Suppressor macrophage treated with lipopolysaccharide for 1 hour (primary cell): ENCODE measurements at places on chromosomes 13 and 19.

DNA sequence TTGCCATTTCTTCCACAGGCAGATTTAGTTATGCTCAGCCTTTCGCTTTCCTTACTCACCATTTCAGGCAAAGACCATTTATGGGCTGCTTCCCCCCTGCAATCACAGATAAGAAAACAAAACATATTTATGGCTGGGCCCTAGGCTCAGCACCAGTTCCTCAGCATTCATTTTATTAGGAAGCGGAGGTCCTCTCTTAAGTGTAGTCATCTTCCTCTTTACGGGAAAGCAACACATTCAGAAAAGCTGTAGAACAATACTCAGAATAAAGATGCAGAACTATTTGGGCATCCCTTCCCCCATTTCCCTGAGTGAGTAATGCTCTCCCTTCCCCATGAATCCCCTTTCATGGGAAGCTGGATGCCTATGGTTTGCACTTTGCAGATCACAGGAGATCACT lies 27.9 kb downstream of the FLT1 start:
- peak; percentile 86 for DNase-seq

- no peak for DNase-seq
Observed at GRCh38 chr13:39682788-39683187, 27.3 kb downstream of the COG6 start.

DNA sequence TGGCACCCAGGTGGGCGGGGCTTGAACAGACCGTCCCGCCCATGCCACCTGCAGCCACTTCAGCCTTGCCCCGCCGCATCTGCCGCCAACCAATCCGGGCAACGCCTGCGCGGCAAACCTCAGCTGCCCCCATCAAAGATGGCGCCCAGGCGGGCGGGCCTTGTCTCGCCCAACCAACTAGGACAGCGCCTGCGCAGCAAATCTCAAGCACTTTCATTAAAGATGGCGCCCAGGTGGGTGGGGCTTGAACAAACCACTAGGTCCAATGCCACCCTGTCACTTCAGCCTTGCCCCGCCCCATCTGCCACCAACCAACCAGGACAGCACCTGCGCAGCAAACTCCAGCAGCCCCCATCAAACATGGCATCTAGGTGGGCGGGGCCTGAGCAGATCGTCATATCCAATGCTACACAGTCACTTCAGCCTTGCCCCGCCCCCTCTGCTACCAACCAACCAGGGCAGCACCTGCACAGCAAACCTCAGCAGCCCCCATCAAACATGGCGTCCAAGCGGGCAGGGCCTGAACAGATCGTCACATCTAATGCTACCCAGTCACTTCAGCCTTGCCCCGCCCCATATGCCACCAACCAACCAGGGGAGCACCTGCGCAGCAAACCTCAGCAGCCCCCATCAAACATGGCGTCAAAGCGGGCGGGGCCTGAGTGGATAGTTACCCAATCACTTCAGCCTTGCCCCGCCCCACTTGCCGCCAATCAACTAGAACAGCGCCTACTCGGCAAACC lies 1.4 kb downstream of the PEG3 start:
- peak; percentile 91 for DNase-seq

DNA sequence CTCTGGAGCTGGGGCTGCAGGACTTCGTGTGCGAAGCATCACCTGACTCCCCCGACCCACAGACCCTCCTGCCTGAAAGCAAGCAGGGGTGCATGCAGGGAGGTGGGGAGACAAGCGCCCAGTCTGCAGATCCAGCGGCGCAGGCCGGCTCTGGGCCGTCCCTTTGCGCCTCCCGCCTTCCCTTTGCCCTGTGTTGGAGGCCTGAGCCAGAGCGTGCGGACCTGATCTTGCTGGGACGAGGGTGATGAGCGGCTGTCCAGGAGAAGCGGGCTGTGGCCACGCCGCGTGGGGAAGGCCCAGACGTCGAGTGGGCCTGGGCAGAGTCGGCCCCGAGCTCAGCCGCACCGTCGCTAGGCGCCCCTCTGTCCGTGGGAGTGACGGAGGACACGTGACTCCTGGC lies 5.3 kb upstream of the GRTP1 start:
- DNase-seq: no peak

GRCh38 chr19:5889288-5889971 lies 14.2 kb downstream of the NDUFA11 start:
- DNase-seq: no peak

DNA sequence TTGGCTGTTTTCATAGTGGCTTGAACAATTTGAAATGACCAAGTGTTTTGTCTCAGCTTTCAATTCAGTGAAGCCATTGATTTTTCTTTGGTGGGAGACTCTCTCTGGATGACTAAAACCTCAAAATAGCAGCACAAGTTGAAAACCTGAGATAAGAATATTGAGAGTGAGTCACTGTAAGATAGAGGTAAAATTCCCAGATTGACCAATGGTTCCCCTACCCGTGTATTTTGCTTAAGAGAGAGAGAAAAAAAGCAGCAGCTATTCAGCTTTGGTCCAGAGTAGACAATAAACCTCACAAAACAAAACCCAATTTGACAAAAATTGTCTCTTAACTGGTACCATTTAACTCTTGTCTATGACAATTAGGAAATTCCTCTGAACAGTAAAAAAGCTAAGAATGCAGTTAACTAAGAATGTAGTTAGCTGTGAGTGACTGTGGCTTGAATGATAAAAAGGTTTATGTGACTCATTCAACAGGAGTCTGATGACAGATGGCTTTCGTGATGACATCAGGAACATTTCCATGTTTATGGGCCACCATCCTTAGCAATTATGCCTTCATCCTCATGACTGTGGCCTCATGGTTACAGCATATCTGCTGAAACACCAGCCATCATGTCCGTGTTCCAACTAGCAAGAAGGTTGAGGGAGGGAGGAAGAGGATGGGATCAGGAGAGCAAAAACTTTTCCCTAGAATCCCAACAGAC lies 356.9 kb downstream of the NDFIP2 start:
- DNase-seq: peak; percentile 40

- peak; percentile 74 for DNase-seq
Observed at GRCh38 chr19:8503510-8503909, 1.1 kb upstream of the PRAM1 start.

DNA sequence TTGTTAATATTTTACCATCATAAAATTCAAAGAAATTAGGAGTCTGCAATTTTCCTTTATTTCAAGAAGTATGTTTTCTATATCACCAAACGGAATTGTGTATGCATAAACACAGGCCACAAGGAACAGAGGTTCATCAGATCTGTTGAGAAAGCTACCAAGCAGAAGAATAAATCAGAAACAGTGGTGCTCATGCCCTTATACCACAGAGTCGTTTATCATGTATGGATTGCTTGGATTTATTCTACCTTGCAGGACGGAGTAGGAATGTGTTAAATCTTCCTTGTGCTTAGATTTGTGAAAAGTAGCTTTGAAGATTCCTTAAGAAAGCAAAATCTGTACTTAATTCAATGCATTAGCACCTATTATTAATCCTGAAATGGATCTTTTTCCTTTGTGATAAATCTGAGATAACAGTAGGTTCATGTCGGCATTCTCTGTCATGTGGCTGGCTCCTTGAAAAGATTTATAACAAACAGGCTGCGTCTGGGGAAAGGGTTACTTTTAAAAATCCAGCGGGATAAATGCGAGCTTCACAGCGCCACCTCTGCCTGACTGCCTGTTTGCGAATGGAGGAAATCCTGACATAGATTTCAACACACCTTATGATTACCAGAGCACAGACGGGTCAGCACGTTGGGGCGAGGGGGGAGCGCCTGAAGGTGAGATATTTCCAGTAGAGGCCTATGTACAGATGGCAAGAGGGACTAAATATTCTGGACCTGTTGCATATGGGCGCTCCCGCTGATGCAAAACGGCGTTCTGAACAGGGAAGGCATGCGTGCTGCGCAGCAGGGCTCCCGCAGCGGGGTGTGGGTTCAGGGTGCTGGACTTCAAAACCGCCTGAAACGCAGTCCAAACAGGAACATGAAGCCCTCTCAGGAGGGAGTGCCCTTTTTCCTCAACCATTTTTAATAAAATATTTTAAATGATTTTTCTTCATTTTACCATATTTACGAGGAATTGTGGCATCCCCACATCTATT lies 445.5 kb upstream of the SGCG start:
- no peak for DNase-seq

DNA sequence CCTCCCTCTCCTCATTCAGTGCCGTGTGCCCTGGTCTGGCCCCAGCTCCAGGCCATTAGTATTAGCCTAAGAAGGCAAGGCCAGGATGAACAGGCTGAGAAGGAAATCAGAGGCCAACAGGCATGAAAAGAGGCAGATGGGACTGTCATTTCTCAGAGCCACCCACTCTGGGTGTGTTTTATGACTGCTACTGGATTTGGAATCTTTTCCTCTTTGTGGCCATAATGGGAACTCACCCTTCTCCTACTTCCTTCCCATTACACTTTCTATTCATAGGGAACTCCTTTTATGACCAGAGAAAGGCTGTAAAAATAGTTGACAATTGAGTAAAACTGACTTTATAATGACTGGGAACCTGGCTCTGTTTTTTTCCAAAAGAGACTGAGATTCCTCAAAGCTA lies 17.7 kb downstream of the CEACAM8 start:
- DNase-seq: peak; percentile 68

DNA sequence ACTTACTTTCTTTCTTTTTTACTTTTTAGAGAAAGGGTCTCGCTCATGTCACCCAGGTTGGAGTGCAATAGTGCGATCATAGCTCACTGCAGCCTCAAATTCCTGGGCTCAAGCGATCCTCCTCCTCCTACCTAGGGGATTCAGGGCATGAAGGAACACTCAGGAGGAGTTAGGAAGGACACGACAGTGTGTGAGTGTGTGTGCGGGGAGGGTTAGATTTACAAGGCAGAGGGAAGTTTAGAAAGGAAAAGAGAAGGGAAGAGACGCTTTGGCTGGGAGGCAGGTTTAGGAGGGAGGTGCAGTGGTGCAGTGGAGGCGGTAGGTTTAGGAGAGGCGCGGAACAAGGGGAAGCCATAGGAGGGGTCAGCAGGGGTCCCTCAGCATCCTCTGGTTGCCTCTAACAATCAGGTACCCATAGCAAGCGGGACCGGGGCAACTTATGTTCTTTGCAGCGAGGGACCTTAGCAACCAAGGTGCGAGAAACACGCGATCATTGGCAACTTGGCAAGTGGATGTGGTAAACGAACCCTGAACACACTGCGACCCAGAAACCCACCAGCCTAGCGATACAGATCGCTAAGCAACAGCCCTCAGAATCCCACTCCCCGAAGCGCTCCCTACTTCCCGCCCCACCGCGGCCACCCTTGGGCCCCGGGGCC lies 501 bp downstream of the SIRT2 start:
- DNase-seq: peak; percentile 16

DNA sequence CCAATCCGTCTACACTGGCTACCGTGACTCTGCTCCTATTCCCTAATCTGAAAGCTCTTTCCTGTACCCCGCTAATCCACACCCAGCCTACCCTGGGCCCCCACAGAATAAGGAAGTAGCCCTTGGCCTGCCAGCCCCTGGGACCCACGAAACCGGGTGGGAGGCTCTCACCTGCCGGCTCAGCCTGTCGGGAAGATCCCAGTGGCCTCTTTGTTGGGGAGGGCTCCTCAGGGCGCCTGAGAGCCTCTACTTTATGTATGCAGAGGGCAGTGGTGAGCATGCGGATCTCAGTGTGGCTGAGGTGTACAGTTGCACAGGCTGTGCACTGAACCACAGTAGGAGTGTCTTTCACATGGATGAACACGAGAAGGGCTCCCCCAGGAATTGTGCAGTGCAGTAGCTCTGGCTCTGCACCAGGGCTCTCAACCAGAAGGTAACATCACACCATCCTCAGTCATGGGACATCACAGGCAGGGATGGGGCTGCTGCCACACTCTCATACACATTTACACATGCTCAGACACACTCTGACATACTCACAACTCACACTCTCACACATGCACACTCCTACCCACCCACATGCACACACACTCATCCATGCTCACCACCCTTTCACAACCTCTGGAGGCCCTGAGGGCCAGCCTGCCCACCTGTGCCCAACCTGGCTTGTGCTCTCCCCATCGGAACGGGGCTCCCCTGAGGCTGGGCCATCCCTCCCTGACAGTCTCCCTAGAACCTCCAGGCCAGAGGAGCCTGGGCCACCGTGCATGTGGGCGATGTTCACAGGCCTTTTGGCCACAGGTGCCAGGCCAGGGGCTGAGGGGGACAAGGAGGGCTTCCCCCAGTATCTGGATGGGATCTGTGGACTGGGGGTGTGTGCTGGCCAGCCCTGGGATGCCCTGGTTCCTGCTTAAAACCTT lies 135.0 kb downstream of the URI1 start:
- no peak for DNase-seq

DNA sequence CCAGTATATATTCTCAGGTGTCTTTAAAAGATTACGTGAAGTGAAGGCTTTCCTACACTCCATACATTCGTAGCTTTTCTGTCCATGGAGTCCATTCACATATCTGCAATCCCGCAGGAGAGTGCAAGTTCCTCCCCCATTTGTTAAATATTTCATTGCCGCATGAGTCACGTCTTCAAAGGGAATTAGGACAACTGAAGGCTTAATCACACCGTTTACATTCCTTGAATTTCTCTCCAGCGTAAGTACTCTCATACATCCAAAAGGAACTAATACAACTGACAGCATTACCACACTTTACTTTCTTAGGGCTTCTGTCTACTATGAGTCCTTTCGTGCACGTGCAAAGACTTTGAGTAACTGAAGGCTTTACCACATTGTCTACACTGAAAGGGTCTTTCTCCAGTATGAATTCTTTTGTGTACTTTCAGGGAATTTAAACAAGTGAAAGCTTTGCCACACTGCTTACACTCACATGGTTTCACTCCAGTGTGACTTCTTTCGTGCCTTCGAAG lies 29.0 kb upstream of the ZNF564 start:
- no peak for DNase-seq

GRCh38 chr13:33233547-33233946 lies 52.0 kb downstream of the STARD13 start:
- DNase-seq: no peak

DNA sequence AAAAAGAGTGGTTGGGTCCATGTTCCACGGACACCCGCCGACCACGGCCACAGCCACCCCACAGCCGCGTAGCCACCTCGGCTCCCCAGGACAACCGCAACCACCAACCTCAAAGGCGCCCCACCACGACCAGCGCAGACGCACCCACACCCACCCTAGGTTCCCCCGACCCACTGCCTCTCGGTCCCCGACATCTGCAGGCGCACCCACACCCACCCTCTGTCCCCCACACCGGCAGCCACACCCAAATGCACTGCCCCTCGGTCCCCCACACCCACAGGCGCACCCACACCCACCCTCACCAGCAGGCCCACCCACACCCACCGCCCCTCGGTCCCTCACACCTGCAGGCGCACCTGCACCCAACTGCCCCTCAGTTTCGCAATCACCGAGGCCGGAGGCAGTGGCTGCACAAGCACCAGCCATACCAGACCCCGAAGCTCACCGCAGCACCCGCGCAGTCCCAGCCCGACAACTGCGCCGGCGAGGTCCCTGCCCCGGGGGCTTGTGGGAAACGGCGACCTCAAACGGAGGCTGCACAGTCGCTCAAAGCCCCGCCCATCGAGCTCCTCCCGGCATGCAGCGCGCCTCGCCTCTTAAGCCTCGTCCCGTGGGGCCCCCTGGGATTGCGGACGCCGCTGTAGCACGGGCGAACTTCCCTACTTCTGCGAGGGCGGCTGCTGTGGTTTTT lies 18.3 kb downstream of the ZNF77 start:
- no peak for DNase-seq

- no peak for DNase-seq
Observed at GRCh38 chr13:93397619-93398018, 171.0 kb downstream of the GPC6 start.

GRCh38 chr13:91153372-91153771 lies 194.1 kb upstream of the MIR17HG start:
- DNase-seq: no peak

- DNase-seq: no peak
Observed at GRCh38 chr19:33456076-33456844, 65.3 kb downstream of the PEPD start.
